ENCODE measurements at places on chromosomes 1 and 21.
A peak's percentile ranks its signal among the peaks of the same experiment; 100 is the strongest.

GRCh38 chr1:109877776-109878175, 32.9 kb upstream of the CSF1 start:
- DNase-seq, result no peak

DNA sequence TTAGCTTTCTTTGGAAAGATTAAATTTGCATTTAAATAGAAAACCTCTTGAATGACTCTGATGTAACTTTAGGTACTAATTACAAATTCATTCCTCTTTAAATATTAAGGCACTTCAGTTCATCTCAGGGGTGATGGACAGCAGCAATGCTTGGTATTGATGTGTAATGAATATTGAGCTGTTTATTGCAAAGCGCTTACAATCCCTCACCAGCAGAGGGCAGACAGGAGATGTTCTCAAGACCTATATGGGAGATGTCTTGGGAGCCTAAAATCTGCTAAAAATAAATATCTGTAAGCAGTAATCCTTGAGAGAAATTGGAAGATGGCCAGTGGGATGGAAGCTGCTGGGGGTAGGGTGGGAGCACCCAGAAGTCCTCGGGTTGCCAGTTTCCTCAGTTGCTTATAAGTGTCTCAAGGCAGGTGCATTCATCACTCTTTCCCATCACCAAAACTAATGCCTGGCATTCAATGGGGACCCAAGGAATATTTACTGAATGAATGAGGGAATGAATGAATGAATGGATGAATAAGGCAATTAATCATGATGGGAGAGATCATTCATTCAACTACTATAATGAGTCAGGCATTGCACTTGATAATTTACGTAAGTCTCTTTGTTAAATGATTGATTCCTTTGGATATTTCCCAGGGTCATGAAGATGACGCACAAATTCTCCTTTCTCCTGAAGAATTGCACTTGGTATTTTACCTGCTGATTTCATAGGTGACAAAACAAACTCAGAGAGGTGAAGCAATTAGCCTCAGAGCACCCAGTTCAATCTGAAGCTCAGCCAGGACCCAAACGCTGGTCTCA, 2.3 kb downstream of the KLHDC8A start:
- peak; percentile 62 for DNase-seq

GRCh38 chr1:224432672-224433040, 1.9 kb downstream of the WDR26 start:
- DNase-seq, result no peak

DNA sequence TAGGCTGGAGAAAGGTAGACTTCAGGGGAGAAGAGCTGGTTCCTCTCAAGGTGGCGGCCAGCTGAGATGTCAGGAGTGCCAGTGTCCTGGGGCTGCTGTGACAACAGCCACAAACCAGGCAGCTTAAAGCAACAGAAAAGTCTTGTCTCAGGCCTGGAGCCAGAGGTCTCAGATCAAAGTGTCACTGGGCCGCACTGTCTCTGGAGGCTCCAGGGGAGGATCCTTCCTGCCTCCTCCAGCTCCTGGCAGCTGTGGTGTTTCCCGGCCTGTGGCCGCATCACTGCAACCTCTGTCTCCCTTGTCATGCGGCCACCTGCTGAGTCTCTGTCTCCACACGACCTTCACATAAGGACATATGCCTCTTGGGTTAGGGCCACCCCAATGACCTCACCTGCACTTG, 24.4 kb upstream of the TSPEAR start:
- no peak for DNase-seq

All from activated naive CD4-positive, alpha-beta T cell treated with anti-CD3 and anti-CD28 coated beads, Interleukin-2, amount 50 U/mL, for 16 hours (primary cell).